ENCODE measurements at places on chromosomes 2 and 18.

DNA sequence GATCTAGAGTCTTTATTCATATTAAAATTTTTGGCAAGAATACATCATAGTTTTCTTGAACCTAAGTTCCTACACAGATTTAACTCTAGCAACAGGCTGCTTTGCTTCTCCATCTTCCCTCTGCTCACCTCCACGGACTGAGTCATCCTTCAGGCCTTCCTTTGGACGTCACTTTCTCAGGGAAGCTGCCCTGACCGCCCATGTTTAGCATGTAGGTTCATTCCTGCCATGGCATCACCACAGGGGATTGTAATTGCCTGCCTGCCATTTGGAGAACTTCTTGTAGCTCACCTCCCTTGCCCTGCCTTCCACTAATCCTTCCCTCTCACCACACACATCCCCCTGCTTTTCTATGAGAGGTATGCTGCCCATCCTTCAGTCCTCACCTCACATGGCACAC lies 43.9 kb upstream of the B3GNT2 start:
- no peak for DNase-seq

- DNase-seq: peak; percentile 81
These were observed 7.7 kb downstream of the TSHZ1 start for GRCh38 chr18:75218065-75218923.

- peak; percentile 69 for DNase-seq
These were observed 4.8 kb downstream of the SOX11 start for GRCh38 chr2:5696945-5697521.

GRCh38 chr2:204453730-204454167 lies 91.5 kb upstream of the PARD3B start:
- DNase-seq: peak; percentile 64

GRCh38 chr2:7857904-7858303 lies 824.0 kb upstream of the ID2 start:
- DNase-seq: no peak

DNA sequence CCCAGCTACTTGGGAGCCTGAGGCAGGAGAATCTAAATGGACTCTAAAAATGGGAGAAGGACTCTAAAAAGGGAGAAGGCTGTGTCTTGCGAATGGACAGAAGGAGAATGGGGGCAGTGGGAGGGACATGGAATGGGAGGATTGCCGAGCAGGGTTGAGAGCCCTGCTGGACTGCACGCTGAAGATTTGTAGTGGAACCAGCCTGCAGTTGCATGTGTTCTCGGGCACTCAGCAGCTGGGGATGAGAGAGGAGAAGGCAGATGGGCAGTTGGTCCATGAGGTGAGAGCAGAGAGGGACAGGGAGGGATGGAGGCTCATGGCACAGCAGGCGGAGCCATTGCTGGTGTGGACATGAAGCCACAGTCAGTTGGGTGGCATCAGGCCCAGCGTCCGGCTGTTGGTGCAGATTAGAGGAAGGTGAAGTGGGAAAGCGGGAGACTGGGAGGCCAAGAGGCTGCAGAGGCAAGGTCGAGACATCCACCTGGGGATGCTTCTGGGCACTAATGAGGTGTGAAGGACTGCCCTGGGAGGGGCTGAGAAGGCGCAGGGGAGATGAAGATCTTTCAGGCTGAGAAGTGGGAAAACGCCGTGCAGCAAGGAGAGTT lies 40.7 kb downstream of the DCDC2C start:
- no peak for DNase-seq

- DNase-seq: peak; percentile 57
These were observed 12.8 kb upstream of the HMSD start for GRCh38 chr18:63936156-63936931.

DNA sequence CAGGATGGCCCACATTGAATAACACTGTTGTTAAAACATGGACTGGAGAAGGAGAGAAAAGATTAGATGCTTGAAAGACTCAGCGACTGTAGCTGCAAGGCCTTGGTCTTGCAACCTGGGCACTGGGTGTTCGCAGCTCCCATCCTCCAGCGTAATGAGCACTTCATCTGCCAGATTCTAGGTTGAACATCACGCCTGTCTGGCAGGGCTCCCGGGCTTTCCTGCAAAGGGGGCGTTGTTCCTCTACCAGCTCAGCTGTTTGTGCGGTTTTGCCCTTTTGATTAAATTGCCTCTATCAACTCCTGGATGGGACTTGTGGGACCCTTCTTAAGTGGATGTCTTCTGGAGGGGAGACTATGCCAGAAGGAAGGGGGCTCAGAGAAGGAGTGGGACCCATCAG lies 215.4 kb downstream of the KLHL29 start:
- DNase-seq: peak; percentile 45

DNA sequence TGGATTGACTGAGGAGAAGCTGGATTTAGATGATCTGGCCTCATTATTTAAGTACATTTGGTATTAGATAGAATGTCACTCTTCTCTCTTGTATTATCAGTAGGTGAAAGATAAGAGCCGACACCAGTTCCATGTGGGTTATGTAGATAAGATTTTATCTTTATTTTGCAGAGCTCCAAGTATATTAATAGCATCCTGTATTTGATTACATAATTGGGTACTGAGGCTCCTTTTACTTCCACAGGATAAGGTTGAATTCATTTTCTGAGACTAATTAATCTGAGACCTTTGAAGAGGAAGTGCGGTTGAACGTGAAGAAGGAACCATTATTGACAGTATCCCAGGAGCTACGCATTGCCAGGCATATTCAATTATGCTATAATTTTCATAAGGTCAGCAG lies 32.8 kb upstream of the CD226 start:
- no peak for DNase-seq

DNA sequence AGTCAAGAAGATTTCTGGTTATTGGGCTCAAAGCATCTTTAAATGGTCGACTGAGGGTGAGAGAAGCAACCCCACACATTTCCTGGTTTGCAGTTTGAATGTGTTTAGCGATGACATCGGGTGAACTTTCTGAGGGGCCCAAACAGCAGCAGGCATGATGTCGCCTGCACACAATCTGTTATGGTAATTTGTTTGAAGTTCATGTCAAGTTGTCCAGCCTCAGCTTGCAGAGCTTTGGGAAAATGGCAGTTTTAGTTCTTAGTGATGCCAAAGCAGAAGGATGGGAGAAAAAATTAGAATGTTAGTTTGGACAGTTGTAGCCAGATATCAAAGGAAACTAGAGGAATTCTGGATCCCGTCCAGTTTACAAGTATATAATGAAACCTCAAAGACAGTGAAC lies 284.6 kb downstream of the MBD5 start:
- DNase-seq: peak; percentile 53

DNA sequence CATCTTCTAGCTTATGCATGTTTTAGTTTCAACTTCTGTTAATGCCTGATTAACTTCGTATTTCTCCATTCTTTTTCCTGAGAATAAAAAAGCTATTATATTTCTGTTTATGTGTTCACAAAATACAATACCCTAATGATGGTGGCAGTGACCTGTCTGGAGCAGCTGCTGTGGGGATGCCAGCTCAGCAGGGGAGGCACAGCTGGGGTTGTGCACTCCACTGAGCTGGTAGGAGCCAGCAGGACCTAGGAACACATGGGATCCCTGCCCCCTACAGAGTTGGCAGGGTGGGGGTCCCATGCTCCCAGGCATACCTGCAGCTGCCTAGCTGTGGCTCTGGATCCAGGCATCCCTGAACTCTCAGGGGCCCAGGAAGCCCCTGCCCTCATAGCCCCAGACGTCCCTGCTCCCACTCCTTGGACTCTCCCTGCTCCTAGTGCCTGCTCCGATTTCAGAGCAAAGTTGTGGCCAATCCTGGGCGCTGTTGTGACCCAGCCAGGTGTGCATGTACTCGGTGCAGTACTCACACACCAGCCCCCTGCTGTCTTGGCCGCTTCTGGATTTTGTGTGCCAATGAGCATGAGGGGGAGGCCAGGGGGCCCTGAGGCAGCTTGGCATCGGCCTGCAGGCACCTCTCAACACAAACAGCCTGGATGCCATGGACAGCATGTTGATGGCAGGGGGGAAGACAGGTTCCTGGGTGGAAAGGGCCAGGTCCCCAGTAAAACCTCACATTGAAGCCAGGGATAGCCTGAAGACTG lies 546.0 kb downstream of the ZNF804A start:
- DNase-seq: peak; percentile 99

- DNase-seq: no peak
These were observed 120.9 kb upstream of the ITGB6 start for GRCh38 chr2:160321006-160321405.

DNA sequence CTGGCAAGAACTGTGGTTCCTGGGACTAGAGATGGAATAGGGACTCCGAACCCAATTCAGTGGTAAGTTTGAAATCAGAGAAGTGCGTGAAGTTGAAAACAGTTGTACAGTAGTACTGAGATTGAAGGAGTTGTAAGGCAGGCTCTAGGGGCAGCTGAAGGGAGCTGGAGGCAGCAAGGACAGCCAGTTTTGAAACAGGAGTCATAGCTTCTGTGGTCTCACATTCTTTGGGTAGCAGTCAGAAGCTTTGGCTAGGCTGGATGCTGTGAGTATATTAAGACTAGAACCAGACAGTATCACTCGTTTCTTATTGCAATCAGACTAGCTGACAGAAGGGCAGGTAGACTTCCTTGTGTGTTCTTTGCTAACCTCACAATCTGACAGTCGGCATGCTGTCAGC lies 64.5 kb upstream of the ADAM23 start:
- no peak for DNase-seq

DNA sequence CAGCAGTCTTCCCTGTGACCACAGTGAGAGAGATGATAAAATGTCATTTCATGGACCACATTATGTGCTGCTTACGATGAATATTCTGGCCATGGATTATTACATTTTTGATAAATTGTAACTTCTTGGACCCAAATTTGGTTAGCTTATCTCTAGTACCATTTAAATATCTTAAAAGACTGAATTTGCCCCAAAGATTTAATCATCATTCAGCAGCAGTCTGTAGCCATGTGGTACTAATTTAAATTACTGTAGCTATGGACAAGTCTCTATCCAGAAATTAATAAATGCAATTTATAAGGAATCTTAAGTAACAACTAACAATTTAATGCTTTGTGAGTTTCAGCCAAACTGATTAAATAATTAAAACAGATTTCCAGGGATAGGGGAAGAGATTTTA lies 644.9 kb upstream of the FANCL start:
- DNase-seq: no peak

DNA sequence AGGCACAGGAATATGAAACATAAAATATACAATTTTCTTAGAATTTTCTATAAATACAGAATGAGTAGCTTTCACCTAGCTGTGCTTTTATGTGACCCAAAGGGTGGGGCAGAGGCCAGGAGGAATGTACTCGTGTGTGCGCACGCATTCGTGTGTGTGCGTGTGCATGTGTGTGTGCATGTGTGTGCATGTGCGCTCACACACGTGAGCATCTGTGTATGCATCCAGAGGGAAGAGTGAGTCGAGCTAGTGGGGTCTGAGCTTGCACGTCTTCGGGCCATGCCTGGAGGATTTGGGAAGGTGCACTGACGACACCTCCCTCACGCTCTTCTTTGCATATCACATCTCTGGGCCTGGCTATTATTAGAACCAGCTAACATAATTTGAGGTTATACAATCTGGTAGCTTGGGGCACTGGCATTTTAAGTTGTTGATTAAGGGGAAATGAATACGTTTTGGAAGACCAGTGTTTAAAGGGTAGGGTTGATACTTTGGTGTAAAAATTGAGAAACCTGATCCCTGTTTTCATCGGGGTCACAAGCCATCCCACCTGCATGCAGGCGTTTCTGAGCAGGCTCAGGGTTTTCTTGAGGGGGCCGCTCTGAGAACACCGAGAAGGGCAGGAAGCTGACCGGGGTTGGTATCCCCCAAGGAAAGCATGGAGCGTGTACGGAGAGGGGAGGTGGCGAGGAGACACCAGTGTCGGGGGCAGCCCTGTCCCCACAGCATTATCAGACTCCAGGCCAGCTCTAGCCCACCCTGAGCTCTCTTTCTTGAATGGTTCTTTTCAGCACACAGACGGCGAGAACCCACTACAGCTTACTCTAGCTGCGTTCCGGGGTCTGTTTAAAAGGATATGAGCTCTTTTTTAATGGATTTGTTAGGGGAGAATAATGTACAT lies 85.3 kb downstream of the LRRFIP1 start:
- no peak for DNase-seq

DNA sequence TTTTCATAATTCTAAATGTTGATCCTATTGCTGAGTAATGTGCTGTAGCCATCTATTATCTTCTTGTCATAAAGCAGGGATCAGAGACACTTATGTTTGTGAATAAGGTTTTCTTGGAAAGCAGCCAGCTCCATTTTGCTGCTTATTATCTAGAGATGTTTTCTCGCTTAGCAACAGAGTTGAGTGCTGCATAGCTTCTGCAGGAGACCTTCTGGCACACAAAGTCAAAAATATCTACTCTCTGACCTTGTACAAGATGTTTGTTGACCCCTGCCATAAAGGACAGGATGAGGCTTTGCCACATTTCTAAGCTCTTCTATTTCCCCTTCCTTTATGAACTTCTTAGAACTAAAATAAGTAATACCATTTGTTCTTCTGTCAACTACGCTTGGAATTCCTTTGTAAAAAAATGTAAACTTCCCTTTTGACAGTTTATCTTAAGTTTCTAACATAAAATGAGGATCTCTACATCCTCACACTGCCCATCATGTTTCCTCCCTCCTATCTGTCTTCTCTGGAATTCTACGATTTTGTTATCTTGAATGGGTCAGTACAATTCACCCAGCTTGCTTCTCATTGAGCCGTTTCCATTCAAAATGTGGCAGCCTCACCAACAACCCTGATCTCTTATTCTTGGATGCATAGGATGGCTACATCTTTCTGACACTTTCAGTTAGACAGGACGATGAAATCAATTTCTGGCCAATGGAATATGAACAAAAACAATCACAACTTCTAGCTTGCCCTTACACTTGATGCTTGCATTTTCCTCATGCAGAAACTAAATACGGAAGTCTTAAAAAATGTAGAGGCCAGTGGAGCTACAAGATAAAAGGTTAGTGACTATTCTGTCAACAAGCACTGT lies 1377.0 kb downstream of the SUCLG1 start:
- peak; percentile 6 for DNase-seq

- no peak for DNase-seq
These were observed 13.5 kb upstream of the GPR39 start for GRCh38 chr2:132403146-132403545.

DNA sequence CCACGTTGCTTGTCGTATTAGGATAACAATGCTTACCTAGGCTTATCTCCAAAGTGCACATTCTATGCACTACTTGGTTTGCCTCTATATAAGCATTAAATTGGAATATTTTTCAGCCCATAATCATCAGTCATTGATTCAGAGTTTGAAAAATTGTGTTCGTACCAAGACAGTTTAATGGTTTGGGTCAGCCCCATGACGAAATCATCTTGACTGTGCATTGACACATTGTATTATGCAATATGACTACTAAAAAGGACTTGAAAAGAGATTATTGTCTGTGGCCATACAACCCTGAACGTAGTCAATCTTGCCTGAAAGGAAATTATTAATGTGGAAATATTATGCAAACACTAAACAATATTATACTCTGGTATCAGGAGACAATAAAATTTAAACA lies 141.3 kb downstream of the EML6 start:
- no peak for DNase-seq

- no peak for DNase-seq
These were observed 15.3 kb downstream of the WNT10A start for GRCh38 chr2:218895759-218896500.

DNA sequence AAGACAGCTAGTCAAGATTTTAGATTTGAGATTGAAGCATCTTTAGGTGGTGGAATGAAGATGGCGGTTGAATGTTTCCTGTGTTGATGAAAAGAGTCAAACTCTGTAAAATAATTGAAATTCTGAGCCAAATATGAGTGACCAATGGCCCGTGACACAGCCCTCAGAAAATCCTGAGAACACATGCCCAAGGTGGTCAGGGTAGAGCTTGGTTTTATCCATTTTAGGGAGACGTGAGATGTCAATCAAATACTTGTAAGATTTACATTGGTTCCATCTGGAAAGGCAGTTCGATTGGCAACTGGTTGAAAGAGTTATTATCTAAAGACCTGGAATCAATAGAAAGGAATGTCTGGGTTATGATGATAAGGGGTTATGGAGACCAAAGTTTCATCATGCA lies 198.0 kb upstream of the AGAP1 start:
- DNase-seq: no peak

All from NCI-H2171 treated with DMSO at 0.1 percent for 48 hours (cell line).